Ecto neural progenitor cell (in vitro differentiated cells): ENCODE measurements at places on chromosomes 12 and 14.

DNA sequence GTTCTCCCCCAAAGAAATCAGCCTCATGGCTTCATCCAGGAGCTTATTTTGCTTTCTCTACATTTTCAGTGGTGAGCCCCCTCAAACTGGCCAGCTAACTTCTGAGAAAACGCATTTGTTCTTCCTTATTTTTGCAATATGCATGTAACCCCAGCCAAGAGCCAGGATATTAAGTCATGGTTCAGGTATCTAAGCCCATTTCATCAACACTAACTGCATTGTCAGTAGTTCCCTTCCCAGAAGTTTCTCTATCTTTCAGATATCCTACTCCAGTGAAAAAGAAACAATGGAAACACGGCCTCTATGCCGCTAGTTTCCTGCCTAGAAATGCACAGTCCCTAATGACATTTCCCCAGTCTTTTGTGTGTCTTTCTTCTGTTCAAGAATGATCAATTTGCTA is 102.8 kb upstream of the RASSF8 start:
- DNase-seq, result no peak

DNA sequence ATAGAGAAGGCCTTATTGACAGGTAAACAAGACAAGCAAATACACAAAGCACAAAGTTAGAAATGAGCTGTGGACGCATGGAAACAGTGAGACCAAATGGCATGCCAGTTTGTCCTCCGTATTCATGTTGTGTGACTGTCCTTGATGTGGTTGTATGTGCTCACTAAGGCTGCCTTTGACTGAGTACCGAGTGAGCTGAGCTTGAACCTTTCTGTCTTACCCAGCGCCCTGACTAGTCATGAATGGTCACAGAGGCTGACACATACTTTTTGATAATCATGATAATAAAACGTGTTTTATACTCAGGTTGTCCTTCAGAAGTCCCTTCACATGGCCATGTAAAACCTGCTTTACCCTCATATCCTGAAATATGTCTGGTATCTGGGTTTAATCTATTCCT is 553 bp upstream of the CATSPERB start:
- no peak for DNase-seq

GRCh38 chr12:49929581-49929980 is 21.0 kb upstream of the AQP2 start:
- DNase-seq, result peak; percentile 44

GRCh38 chr14:58460772-58461171 is 33.3 kb downstream of the KIAA0586 start:
- DNase-seq, result no peak
